ENCODE measurements at places on chromosomes 3 and 15.

DNA sequence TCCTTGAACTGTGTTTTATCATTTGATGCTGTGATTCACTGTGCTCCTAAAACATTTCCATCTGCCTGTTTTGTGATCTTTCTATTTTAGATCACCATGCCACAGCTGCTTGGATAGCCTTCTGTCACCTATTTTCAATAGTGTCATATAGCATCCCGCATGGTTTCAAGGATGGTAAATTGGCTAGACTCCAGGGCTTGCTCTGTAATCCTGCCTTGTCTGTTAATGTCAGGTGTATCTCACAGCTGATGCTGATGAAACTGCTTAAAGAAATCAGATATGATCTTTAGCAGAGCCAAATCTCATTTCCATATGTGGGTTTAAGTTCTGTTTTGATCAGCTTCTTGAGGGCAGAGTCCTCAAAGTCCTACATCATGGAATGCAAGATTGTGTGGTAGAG, 182.2 kb downstream of the UBE2E2 start:
- DNase-seq: no peak

DNA sequence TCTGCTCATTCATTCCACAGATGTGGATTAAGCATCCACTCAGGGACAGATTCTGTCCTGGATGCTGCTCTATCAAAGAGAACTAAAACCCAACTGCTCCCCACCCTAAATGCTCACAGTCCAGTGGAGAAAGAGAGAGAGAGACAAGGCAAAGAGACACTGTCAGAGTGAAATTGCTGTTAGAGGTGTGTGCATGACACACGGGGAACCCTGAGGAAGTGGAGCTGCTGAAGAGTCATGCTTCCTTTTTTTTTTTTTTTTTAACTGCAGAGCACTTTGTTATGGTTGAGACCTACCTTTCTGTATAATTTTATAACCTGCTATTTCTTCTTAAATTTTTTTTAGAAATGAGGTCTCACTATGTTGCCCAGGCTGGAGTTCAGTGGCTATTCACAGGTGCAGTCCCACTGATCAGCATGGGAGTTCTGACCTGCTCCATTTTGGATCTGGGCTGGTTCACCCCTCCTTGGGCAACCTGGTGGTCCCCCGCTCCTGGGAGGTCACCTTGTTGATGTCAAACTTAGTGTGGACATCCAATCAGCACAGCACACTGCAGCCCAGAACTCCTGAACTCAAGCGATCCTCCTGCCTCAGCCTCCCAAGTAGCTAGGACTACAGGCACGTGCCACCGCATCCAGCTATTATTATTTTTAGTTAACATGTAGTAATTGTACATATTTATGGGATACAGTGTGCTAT, 18.2 kb upstream of the PSTPIP1 start:
- DNase-seq: no peak

DNA sequence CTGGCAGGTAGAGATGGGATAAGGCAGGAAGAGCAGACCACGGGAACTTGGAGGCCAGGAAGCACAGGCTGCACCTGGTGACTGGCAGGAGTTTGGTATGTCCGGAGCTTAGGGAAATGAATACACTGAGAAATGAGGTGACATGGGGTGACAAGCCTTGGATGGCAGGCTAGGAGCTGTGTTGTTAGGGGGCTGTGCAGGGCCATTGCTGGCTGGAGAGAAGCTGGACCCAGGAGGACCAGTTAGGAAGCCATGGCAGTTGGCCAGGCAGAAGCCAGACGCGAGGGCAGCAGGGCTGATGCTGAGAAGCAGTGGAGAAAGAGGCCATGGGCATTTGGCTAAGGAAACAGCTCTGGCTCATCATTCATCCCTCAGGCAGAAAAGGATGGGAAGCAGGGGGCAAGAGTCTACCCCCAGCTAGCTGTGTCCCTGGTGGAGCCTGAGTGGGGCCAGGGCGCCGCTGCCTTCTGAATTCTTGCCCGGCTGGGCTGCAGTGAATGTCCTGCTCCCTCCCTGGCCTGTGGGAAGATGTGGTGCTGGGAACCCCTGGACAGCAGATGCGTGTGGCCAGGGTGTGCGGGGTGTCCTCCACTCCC, 255.8 kb downstream of the FAM43A start:
- DNase-seq: no peak

DNA sequence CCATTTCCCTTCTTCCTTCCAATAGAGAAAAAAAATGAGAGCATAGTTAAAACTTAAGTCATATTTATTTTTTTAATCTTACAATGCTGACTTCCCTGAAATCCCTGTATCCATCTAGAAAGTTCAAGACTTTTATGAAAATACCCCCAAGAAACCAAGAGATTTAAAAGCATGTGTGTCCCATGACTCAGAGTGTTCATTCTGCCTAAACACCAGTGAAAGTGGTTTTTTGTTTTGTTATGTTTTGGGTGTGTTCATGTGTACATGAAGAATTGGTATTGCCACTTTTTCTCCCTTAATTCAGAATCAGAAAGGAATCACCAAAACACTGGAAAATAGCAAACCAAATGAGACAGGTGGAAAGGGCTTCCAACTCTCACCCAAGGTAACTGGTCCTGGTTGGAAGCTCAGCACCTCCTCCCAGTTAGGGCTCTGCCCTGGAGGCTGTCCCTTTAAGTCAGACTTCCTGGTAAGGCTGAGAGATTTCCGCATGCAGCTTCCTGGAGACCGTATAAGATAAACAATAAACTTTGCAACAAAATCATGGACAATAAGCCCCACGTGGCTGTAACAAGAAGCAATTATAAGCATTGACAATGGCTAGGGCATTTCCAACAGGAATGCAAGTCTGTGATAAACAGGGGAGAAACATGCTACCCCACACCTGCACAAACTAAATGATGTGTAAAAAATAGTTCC, 121.9 kb upstream of the ARHGEF3 start:
- peak; percentile 61 for DNase-seq

DNA sequence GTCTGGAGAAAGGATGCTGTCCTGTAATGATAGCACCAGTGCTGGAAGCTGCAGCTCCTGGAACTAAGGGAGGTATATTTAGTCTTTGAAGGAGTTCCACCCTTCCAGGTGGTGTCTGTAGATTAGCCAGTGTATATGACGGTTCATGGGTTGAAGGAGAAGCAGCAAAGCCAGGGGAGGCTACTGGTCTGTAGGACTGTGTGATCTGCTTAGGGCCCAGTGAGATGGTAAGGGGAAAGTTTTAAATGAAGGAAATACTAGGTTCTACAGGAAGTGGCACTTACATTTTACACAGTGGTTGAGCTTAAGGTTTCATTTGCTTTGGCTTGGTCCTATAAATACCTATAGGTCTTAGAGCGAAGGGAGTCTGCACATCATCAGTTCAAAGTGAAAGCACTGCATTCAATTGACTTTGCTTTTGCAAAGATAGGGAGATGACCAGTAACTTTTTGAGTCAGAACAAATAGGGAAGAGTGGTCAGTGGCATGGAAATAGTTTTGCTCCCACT, 5.6 kb downstream of the SLC25A38 start:
- DNase-seq: no peak

DNA sequence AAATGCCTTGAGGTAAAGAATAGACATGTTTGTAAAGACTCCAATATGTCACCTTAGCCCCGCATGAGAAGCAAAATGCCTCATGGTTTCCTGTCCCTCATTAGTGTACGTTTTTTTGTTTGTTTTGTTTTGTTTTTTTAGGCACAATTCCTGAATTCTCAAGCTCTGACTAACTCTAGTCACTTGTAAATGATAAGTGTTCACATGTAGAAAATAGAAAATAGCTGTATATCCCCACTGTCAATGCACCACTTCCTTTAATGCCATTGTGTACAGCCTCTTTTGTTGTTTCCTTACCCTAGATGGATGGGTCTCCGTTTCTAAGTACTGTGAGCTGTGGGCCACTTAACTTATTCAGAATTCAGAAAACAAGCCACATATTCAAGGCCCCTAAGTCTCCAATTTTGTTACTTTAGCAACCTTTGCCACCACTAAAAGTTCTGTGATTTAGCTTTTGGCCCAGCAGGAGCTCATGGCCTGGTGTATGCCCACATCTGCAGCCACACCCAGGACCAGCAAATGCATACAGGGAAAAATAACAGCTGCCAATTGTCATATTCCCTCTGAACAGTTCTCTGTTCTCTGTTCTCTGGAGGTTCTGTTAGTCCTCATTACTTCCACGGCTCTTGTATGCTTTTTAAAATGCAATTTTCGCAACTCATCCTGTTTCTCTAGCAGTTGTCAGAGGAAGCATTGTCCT, 655.5 kb downstream of the GBE1 start:
- DNase-seq: no peak

GRCh38 chr3:50978991-50979667, 304.4 kb downstream of the DOCK3 start:
- no peak for DNase-seq

DNA sequence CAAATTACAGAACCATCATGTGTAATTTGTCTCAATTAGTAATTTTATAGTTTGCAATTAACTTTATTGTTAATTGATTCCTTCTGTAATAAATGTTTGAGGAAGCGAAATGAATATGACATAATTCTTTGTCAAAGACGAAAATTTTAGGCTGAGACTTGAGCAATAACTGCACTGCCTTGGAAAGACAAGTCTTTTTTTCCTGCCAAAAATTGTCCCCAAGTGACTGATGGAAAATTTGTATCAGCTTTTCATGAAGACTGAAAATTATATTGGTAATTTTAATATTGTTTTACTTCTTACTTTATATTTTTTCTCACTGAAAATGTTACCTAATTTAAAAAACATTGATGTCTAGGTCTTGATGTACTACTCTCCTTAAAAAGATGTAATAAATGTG, 622.6 kb downstream of the NLGN1 start:
- no peak for DNase-seq

GRCh38 chr3:24137334-24137733, 192.2 kb downstream of the NR1D2 start:
- DNase-seq: no peak

DNA sequence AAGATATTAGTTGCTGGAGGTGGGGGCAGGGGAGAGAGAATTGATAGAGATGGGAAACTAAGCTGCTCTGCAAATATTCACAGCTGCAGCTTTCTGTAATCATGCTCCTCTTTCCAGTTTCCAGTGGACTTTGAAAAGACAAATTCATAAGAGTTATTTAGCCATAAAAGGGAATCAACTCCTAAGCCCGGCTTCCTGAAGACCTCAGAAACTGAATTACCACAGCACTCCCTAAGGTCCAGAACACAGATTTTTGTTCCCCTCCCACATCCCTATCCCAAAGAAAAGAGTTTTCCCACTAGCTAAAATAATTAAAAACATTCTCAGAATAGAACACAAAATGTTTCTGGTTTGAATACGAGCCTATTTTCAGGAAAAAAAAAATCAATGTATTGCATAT, 871.8 kb upstream of the NR2F2 start:
- no peak for DNase-seq

GRCh38 chr15:56524915-56525314, 60.0 kb upstream of the MNS1 start:
- no peak for DNase-seq

GRCh38 chr3:65783117-65783516, 255.6 kb downstream of the MAGI1 start:
- DNase-seq: no peak

GRCh38 chr15:94743668-94744067, 512.3 kb downstream of the MCTP2 start:
- DNase-seq: no peak

DNA sequence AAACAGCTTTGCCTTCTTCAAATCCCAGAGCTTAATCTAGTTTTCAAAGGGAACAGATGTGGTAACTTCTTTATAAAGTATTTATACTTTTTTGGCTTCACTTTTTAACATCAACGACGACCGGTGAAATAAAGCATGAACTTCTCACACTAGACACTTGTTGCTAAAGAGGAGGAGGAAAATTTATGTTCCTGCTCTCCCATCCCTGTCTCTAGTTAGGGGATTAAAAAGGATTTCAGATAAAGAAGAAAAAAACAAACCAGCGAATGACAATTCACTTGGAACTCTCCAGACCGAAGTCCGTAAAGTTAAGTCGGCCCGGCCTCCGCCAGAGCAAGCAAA, 672 bp downstream of the NEDD4 start:
- no peak for DNase-seq

- no peak for DNase-seq
Observed at GRCh38 chr3:156176629-156177210, 56.3 kb downstream of the KCNAB1 start.

Data from T-cell (primary cell).